Left renal pelvis (tissue), 4 donors: ENCODE measurements at places on chromosomes 1 and 21. TPM values are rescaled to one million over a fixed set of nuclear protein-coding genes. Genes with fewer than 3 reads are reported as not detected.
A peak's percentile ranks its signal among the peaks of the same experiment; 100 is the strongest.

Gene DAB1
- polyA plus RNA-seq = 7.8 TPM

Gene DMBX1
- not detected for polyA plus RNA-seq

Gene FCAMR
- 9.6 TPM for polyA plus RNA-seq

Gene RXRG
- polyA plus RNA-seq = 2.7 TPM

DNA sequence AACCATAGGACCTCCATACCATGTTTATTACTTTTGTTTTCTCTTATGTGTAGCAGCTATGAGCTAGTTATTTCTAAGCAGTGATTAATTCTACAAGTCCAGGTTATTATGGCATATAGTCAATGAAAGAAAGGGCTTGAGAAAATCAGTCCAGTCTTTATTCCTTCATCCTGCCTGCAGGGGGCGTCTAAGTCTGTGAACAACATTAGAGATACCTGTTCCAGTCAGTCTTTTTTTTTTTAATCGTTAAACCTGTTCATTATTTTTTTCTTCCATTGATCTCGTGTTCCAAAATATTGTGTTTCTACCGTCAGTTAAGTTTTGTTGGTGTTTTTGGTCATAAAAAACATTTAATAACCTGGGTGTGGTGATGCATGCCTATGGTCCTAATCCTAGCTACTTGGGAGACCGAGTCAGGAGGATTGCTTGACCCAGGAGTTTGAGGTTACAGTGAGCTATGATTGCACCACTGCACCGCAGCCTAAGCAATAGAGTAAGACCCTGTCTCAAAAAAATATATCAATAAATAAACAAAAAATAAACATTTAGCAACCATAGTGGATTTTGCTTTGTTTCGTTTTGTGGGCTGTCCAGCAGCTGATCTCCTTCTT, 29.4 kb upstream of the CD2 start:
- DNase-seq = peak; percentile 22

DNA sequence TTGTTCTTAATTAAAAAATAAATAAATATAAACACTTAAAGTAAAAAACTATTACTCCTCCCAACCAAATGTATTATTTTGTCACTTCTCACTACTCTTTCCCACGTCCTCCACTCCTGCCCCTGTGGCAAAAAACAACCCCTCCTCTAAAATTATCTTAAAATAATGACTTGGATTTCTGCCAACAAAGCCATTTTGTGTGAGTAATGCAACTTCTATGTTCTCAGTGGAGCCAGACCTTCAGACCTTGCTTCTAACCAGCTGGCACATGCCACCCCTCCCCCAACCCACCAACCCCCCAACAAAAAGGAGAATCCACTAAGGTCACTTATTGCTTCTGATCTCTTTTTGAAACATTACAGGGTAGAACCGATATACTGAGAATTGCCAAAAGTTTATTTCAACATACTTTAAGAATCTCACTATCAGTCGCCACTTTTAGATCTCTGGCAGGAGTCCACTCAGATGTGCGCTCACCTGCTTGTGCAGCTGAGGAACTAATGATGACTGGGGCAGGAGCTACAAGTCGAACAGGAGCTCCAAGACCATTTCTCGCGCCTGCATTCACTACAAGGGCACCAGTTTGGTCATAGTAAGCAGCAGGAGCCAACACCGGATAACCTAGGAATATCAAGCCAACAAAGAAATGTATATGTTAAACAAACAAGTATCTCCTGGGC, 58.3 kb upstream of the SDC3 start:
- DNase-seq = no peak

DNA sequence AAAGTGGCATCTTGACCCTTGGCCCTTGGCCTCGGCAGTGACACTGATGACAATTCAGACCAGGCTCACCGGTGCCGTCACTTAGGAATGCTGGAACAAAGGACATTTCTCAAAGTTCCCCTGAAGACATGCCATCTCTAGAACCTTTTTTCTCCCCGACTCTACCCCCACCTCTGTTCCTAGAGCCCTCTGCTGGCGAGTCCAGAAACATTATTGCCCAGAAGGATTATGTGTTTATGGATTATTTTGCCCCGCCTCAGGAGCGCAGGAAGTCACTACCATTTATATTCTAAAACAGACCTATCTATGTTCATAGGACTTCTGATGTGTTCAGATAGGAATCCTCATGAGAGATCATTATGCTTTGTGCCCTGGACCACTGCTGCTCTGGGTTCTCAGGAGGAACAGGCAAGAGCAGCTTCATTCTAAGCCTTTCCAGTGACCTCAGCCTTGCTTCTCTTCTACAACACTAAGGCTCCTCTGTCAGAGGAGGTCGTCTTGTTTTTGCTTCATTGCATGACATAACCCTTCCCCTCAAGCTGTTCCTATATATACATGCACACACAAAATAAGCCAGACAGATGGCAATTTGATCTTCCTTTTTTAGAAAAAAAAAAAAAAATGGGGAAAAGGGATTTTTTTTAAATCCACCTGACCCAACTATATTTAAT, 12.4 kb upstream of the SHISA4 start:
- DNase-seq = no peak

DNA sequence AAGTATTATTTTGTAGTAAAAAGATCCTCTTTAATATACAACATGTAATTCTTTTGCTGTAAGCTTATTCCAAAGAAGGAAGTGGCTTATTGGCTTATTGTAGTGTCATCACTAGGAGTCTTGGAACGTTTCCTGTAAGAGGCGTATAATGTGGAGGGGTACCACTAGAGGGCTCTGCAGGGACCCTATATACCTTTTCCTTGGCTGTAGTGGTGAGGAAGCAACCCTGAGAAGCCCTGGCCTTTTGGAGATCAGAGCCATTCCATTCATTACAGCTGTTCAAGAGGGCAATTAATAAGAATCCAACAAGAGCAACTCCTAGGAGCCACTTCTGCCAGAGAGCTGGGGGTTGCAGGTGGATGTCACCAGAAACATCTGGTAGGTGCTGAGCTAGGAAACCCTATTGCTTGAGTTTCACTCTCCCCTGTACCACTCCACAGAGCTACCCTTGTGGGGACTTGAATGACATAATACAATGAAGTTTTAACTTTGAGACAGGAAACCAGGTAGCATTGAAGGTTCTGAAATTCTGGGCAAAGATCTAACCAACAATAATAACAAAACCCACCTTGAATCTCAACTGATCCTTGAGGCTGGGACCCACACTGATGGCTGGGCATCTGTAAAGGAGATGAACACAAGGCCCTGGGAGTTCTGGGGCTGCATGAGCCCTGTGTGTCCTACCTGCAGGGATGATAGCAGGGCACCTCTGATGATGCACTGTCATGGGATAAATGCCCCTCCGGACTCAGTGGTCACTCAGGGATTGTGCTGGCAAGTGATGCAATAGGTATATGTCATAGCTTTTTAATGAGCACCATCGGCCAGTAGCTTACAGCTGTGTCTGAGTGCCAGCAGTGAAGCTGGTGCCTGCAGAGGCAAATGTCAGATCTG, 160.2 kb upstream of the COA6 start:
- no peak for DNase-seq

GRCh38 chr1:2804628-2805351, 3.3 kb upstream of the TTC34 start:
- DNase-seq = no peak

DNA sequence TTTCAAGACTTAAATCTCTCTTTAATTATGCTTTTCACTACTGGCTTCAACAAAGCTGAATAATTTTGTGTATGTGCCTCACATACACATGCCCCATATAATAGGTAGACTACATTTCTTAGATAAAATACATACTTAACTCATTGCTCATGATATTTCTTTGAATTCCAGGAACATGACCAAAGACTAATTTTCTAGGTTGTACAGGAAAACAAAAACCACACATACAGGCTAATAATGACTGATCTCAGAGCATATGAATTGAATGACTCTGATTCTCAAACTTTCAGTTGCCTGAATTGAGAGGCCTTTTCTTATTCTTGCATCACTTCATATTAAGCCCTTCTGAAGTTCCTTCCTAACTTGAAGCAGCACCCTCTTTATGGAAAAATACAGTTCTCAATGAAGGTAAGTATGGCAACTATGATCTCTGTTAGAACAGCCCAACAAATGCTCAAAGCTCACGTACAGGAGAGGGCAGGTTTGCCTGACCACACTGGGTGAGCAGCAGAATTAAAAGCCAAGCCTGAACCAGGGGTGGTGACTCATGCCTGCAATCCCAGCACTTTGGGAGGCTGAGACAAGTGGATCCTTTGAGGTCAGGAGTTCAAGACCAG, 22.6 kb upstream of the UAP1 start:
- DNase-seq = no peak

DNA sequence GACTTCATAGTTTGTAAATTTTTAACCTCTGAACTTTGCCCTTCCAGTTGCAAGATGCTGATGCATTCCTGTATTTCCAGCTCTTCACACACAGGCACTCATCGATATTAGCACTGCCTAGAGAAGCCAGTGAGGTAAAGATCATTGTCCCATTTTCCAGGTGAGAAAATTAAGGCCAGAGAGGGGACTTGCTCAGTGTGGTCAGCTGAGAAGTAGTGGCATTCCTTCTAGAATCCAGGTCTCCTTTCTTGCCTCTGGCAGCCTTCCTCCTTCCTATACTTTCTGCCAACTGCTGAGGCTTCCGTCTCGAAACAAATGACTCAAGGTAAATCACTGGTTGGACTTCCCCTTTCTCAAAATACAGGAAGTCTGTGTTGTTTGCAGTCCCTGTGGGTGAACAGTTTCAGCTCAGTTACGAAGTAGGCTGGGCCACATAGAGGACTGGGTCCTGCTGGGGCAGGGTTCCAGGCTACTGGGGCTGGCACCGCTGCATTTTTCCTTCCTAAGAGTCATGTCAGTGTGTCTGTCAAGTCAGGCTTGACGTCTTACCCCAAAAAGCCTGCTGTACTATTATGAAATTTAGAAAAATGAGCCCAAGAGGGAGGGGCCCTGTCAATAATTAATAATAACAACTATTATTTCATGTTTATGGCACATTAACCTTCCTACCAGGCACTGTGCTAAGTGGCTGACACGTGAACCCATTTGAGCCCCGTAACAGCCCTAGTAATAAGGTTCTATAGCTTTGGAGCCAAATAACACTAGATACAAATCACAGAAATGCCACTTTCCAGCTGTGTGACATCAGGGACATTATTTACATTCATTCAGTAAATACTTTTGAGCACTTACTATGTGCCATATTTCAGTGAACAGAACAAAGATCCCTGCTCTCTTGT, 16.6 kb upstream of the RNF19B start:
- DNase-seq = no peak

DNA sequence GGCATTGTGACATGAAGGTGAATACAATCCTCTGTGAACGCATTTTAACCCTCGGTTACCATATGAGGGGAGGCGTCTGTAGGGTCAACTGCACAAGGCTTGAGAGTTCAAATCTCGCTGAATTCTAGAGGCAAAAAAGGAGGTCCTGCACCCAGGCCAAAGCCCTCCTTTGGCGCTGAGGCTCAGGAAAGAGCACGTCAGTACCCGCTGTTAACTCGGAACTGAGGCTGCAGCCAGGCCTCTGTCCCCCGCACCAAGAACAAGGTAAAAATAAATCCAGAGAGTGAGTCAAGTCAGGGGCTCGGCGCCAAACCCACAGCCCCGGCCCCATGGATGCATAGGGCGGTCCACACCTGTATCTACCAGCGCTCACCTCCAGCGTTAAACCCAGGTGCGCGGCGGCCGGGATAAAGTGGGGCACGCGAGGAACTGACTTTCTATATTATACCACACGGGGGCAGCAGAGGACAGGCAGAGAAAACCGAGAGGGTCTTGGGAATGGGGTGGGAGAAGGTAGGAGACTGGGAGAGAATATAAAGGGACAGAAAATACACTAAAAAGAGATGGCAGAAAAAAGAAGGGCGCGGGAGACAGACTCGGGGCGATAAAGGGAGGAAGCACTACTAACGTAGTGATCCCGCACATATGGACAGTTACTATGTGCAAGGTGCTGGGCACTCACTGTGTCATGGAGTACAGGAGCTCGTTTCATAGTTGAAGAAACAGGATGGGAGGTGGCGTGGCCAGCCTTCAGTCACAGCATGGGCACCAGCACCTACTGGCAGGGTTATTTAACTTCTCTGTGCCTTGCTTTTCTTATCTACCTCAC, 54.9 kb downstream of the DMRTA2 start:
- no peak for DNase-seq

- DNase-seq = no peak
Measured at GRCh38 chr1:202205523-202206190, 12.1 kb downstream of the LGR6 start.

DNA sequence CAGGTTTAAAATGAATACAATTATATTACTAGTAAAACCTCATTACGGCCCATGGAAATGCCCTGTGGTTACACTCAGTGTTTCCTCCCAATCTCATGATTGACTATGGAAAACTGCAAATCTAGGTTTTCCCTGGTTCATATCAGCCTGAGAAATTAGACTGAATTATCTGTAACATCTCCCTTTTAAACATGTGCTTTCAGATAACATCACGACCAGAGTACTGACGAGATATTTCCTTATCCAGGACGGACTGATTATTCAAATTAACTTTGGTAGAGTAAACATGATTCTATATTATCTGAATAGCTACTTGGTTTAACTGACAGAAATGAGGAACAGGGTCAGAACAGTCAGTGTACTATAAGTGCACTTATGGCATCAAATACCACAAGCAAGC, 82.3 kb downstream of the RGS7 start:
- DNase-seq = no peak

DNA sequence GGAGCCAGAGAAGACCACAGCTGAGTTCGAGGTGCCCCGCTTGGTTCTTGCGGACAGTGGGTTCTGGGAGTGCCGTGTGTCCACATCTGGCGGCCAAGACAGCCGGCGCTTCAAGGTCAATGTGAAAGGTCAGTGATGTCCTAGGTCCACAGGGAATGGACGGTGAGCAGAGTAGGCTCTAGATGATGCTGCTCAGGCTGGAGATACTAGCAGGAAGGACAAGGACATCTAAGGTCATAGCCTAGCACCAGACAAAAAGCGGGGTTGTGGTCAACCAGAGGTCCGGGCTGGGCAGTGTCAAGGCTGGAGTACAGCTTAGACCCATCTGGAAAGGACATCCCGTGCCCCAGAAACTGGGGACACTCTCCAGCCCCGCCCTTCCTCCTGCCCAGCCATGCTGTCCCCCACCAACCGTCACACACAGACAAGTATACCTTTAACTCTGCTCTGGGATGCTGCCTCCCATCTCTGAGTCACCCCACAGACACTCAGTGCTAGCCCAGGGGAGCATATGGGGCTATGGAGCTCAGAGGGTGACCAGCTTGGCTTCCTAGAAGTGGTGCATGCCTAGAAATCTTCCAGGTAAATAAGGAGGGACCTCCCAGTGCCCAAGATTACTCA, 8.7 kb downstream of the TIE1 start:
- DNase-seq = no peak

- DNase-seq = no peak
Measured at GRCh38 chr1:117171900-117172511, 38.7 kb downstream of the VTCN1 start.
